Activated CD4-positive, alpha-beta T cell treated with anti-CD3 and anti-CD28 coated beads, Interleukin-2, amount 50 U/mL, for 16 hours (primary cell): ENCODE measurements at places on chromosomes 7 and 10.

DNA sequence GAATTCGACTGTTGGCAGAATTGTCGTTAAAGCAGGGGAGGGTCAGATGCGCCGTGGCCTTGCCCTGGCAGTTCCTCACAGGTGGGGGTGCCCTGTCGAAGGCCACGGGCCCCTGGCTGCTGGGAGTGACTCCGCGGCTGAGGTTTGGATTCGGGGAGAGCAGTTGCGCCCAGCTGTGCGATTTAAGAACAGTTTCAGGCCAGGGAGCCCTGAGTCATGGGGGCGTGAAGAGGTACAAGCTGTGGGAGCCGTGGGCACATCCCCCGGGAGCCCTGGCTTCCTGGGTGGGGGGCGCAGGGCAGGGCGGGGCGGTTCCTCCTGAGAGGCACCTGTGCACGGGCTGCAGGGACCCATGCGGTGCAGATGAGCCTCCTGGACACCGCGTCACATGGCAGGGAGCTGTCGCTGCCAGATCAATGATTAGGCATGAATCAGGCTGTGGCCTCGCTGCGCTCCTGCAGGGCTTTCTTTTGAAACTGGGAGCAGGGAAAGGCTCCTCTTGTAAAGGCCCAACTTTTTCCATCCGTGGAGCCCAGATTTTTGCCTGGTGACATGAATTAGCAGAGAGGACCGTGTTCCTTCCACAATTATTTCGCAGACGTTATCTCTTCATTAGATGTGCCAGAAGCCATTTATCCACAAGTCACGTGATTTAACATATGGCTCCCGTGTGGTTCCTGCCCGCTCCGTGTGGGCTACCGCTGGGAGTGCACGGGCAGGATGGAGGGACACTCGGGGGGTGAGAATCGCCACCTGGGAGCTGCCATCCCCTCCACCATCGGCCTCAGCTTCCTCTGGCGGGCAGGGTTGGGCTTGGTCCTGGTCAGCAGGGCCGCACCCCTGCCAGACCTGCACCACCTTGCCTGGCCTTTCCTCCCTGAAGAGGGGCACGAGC lies 918 bp downstream of the PWWP2B start:
- peak; percentile 20 for DNase-seq

DNA sequence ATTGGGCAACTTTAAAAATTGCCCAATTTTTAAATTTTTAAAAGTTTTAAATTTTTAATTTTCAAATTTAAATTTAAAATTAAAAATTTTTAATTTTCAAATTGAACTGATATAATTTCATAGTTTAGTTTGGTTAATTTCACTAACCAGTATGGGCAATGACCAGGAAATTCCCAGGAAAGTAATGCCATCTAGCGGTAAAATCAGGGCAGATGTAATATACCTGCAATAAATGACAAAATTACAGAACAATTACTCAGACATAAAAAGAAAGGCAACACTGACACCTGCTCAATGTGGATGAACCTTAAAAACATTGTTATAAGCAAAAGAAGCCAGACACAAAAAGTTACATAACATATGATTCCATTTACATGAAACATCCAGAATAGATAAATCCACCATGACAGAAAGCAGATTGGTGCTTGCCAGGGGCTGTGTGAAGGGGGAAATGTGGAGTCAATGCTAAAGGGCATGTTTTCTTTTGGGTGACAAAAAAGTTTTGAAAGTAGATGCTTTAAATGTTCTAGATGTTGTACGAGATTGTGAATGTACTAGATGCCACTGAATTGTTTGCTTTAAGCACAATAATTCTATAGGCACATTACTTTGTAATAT lies 28.6 kb upstream of the SLC16A12 start:
- DNase-seq: peak; percentile 46

DNA sequence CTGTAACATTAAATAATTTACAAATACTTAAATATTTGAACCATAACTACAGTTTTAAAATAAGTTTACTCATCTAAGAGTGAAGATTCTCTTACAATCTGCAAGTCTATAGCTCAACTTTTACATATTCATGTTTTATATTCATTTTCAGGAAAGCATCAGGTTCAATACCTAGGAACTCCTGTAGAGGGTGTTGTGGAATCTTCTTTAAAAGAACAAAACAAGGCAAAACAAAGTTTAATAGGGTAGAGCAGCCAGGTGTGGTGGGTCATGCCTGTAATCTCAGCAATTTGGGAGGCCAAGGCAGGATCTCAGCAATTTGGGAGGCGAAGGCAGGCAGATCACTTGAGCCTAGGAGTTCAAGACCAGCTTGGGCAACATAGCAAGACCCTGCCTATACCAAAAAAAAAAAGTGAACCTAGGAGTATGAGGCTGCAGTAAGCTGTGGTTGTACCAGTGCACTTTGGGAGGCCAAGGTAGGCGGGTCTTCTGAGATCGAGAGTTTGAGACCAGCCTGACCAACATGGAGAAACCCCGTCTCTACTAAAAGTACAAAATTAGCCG lies 45.1 kb downstream of the ST8SIA6 start:
- peak; percentile 31 for DNase-seq

DNA sequence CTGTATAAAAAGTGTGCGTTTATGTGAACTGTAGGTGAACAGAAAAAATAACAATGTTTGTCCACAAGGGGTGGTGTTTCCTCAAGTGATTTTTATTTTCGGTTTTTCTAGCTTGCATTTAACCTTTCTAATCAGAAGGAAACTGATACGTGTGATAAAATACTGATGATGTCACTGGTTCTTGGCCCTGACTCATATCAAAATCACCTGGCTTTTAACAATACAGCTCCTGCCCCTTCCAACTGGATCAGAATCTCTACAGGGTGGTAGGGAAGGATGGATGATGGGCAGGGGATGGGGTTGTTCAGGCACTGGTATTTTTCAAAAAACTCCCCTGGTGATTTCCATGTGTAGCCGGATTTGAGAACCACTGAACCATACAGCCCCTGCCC lies 10.9 kb downstream of the NPFFR1 start:
- DNase-seq: peak; percentile 71

DNA sequence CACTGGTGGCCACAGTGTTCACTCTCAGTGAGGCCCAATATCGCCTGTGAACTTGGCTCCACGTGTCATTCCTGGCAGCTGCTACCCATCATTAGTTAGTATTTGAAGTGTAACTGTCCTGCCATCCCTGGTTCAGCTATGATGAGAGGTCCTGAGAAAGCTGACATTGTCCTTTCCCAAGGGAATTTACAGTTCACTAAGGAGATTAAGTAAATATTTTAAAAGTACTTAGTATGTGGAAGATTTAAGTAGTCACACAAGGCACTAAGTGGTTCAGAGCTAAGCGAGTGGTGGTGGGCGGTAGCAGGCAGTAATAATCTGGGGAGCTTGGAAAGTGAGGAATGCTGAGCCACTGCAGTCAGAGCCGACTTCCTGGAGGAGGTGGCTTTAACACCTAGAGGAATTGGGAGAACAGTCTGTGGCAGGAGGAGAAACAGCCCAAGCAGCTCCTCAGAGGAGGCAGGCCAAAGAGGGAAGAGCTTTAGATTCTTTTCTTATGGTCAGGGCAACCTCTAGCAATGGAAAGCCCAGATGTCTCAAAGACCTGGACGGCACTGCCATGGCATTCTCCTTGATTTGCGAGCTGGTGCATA lies 519.7 kb downstream of the LRMDA start:
- DNase-seq: no peak

DNA sequence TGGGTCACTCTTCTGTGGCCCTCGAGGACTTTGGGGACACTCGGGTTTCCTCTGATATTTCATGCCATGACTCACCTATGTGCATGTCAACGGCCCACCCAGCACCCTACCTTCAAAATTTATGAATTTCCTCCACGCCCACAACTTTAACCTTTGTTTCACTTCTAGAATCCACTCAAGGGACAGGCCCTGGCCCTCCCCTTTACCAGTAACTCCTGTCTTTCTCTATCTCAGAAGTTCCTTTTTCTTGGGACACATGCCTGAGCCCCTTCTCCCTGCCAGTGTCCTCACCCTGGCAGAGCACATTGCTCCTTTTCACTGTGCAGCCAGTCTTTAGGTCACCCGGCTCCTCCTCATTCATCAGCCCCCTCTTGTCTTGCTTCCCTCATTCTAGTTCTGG lies 282.5 kb upstream of the KLF6 start:
- peak; percentile 18 for DNase-seq

- peak; percentile 7 for DNase-seq
Measured at GRCh38 chr10:51001587-51001986, 72.7 kb upstream of the PRKG1 start.

DNA sequence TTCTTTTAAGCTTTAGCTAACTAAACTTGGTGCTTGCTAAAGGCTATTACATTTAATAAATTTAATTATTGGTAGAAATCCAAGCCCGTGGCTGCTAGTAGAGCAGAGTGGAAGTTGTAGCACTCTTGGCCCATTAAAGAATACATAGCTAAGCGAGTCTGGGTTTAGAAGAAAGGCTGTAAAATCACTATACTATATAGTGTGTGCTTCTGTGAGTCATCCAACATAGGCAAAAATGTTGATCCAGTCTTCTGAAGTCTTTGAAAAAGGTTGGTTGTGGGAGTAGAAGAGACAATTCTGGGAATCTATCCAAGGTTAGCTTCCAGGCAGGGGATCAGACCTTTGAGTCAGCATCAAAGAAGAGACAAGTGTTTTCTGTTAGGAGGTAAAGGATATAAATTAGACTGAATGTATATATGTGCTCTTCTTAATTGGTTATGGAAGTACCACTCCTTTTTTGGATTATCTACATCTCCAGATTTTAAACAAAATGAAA lies 664.2 kb downstream of the NXPH1 start:
- no peak for DNase-seq

DNA sequence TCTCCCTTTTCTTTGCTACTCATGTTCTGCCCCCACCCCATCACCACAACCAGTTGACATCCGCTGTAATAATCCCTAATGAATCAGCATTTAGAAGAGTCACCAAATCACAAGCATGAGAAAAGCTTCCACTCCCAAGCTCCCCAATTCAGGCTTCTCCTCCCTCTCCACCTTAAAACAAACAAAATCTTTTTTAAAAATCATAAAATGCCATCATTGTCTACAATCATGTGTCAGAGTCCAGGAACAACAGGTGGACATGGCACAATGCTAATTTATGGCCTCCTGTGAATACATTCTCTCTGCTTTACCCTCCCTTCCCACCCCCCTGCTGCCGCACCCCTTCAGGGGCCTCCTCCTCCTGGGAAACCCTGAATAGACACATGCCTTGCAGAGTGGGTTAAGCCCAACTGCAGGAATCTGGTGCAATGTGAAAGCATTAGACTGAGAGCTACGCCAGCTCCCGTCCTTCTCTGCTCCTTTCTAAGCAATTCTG lies 3.7 kb downstream of the LRRC4 start:
- DNase-seq: no peak

DNA sequence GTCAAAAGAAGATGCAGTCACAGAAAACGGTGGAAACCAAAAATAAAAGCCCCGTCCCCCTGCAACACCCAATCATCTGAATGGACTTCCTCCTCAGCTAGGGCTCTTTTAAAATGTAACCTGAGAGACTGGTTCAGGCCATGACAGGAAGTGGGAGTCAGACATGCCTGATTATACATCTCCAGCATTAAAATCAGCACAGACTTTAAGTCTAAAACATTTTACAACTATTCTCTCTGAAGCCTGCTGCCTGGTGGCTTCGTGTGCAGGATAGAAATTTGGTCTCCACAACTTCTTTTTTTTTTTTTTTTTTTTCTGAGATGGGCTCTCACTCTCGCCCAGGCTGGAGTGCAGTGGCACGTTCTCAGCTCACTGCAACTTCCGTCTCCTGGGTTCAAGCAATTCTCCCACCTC lies 30.3 kb downstream of the HACD1 start:
- no peak for DNase-seq

GRCh38 chr10:102678068-102678400 lies 33.8 kb downstream of the TRIM8 start:
- no peak for DNase-seq

- DNase-seq: no peak
Measured at GRCh38 chr10:78523453-78523852, 489.8 kb downstream of the RPS24 start.

DNA sequence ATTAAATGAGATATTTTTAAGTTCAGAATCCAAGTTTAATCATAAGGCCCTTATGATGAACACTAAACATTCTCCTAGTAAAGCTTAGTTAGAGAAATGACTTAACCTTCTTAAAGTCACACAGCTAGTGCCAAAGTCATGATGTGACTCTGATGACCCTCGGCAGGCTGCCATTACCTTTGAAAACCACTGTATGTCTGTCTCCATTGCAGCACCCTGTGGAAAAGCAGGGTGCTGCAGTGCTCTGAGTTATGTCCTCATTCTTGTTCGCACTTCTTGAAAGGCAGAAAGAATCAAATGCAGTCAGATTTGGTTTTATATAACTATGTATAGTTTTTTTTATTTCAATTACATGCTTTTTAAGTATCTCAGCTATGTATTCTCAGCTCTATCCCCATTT lies 105.0 kb downstream of the PHTF2 start:
- DNase-seq: peak; percentile 6

DNA sequence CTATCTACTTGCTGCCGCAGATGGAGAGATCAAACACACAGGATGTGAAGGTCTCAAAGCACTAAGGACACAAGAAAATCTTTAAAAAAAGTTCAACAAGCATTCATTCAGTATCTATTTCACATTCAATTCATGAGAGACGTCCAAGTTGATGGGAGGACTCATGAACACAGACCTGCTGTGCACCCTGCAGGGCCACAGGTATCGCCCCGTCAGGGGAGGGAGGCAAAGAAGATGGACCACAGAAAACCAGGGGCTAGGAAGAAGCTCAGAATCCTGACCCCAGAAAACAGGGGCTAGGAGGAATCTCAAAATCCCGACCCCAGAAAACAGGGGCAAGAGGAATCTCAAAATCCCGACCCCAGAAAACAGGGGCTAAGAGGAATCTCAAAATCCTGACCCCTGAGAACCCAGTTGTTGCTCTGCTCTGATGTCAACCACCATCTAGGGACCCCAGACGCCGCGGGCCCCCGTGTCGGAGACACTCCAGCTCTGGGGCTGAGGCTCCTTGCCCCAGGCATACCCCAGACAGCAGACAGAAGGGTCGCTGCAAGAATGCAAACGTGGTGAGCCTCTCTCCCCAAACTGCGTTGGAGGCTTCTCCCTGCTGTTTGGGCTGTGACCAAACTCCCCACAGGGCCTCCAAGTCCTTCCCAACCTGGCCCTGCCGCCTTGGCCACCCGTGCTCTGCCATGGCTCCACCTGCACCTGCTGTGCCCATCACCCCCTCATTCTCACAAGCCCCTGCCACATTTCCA lies 197.6 kb downstream of the DIP2C start:
- DNase-seq: no peak

GRCh38 chr10:3125527-3126170 lies 46.9 kb downstream of the PITRM1 start:
- DNase-seq: no peak
